ENCODE measurements at places on chromosomes 3 and 15.

- no peak for DNase-seq
Observed at GRCh38 chr15:60101416-60101815, 97.3 kb downstream of the FOXB1 start.

- peak; percentile 9 for DNase-seq
Observed at GRCh38 chr3:72255791-72256559, 471.0 kb upstream of the PROK2 start.

DNA sequence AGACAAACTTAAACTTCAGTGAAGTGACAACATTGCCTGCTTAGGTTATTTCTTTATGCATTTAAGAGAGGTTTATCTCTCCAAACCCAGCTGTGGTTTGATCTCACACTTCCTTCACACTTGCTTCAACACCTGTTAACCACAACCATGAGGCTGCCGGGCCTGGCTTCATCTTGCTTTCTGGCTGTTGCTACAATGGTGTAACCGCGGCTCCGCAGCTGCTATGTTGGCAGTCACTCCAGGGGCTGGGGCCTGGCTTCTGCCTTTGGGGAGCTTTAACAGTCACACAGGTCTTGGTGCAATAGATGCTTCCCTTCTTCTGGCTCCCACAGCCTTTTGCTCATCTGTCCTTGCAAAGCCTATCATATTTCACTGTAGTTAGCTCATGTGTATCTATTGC, 72.9 kb upstream of the MNS1 start:
- DNase-seq = no peak

- DNase-seq = no peak
Observed at GRCh38 chr3:124092811-124093210, 100.9 kb upstream of the ROPN1 start.

- no peak for DNase-seq
Observed at GRCh38 chr3:40355410-40355809, 31.6 kb upstream of the ENTPD3 start.

GRCh38 chr3:426072-426471, 229.5 kb downstream of the CHL1 start:
- DNase-seq = no peak

All from bone marrow (tissue), 2 donors.